CD4-positive, alpha-beta memory T cell (primary cell): ENCODE measurements at places on chromosomes 2 and 18. TPM values are rescaled to one million over a fixed set of nuclear protein-coding genes. Genes with fewer than 3 reads are reported as not detected.

The TUBA3D gene
- not detected for total RNA-seq

The TCF23 gene
- not detected for total RNA-seq

DNA sequence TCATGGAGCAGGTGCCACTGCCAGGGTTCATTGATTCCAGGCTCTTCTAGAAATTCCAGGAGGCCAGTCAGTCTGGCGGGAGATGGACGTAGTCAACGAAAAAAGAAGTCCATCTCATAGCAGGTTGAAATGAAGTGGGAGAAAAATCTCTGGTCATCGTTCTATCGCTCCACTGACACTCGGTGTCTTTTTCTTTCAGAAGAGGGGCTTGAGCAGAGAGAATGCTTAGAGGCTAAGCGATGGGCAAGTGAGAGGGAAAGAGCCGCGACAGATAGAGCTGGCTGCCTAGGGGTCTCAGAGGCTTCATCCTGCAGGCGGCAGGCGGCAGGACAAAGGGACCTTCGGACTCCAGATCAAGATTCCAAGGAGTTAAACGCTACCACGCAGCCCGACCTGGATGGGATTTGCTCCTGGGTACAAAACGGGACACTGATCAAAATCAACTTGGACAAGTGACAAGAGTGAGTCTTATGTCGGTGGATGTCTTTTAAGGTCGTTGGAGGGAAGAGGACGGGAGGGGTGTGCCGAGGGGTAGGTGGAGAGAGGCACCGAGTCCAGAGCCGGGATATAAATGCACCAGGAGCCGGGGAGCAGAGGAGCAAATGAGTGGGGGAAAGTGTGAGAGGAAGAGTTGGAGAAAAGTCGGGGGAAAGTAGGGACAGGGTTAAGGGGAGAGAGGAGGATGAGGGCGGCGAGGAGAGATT, 677 bp upstream of the TMEM178A start:
- DNase-seq = no peak

The KRTCAP3 gene
- total RNA-seq = 23.9 TPM

The CD8B gene
- 0.73 TPM for total RNA-seq

The TRIB2 gene
- total RNA-seq = 126 TPM

The MEP1B gene
- total RNA-seq = not detected

The INPP5D gene
- total RNA-seq = 117 TPM

DNA sequence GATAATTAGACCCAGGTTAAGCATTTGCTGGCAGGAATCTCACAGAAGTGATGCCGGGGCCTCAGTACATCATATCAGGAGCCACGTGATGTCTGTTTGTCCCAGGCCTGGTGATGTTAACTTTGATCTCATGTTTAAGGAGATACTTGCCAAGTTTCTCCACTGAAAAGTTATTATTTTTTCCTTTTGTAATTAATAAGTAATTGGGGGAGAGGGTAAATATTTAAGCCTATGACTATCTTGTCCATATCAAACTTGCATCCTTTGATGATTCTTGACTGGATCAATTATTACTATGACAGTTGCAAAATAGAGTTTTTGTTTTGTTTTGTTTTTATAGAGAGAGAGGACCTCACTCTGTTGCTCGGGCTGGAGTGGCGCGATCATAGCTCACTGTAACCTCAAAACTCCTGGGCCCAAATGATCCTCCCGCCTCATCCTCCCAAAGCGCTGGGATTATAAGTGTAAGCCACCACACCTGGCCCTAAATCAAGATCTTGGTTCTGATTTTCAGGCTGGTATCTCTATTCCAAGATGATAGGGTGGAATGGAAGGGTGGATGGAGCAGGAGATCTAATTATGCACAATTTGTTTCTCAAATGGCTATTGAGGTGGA, 46.4 kb downstream of the SLC4A1AP start:
- no peak for DNase-seq

DNA sequence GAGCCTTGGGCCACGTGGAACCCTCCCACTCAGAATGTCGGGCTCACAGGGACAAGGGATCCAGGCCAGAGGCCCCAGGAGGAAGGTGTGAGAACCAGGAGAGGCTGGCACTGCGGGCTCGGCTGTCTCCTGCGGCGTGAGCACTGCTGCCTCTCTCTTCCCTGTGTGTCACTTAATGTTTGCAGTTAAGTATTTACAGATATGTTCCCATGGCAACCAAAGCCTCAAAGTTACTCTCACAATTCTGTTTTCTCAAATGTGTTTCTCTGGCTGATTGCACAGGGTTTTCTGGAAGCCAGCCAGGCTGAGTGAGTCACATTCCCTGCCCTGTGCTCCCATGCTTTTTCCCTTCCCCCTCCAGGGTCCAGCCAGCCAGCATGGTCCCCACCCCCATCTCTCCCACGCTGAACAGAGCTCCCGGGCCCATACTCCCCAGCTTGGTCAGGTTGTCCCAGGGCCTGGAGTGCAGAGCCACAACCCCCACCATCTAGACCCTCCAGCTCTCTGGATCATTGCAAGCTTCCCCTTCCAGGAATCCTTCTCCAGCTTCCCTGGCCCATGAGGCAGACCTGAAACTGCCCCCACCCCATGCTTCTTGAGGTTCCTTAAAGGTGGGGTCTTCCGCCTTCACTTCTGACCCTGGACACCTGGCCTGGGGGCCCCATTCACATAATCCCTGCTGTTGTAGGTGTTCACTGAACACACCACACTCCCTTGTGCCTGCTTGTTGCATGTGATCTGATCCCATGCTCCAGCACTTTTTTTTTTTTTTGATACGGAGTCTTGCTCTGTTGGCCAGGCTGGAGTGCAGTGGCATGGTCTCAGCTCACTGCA, 265.9 kb downstream of the CELF4 start:
- no peak for DNase-seq

GRCh38 chr2:25650256-25650655, 23.1 kb downstream of the DTNB start:
- DNase-seq = no peak

DNA sequence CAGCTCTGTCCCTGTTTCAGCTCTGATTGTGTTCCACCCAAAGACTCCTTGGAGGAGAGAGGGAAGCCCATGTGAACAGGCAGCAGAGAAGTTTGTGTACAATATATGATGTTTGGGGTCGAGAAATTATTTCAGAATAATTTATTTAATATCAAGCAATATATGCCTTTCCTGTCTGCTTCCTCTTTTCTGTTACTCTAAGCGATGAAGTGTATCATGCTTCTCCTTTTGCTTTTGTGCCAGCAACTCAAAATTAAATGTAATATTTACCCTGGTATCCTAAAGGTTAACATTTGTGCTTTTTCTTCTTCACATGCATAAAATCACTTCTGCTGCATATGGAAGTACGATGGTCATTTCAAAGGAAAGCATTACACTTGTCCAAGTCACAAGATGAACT, 2.4 kb upstream of the NTSR2 start:
- DNase-seq = no peak

The ACTR2 gene
- total RNA-seq = 298 TPM

The SPDYA gene
- 4.9 TPM for total RNA-seq

The SPR gene
- total RNA-seq = not detected

GRCh38 chr2:392181-392925, 104.5 kb upstream of the ALKAL2 start:
- no peak for DNase-seq

- no peak for DNase-seq
Measured at GRCh38 chr2:239809391-239809790, 215.8 kb downstream of the NDUFA10 start.

The ACTG2 gene
- not detected for total RNA-seq

- no peak for DNase-seq
Measured at GRCh38 chr2:215486291-215487001, 50.6 kb upstream of the FN1 start.

The BBS5 gene
- total RNA-seq = 1.7 TPM

GRCh38 chr2:199951023-199951422, 4.3 kb downstream of the TYW5 start:
- DNase-seq = no peak

- no peak for DNase-seq
Measured at GRCh38 chr2:2491964-2492363, 160.9 kb upstream of the MYT1L start.
